ENCODE measurements at places on chromosomes 5 and 9.

DNA sequence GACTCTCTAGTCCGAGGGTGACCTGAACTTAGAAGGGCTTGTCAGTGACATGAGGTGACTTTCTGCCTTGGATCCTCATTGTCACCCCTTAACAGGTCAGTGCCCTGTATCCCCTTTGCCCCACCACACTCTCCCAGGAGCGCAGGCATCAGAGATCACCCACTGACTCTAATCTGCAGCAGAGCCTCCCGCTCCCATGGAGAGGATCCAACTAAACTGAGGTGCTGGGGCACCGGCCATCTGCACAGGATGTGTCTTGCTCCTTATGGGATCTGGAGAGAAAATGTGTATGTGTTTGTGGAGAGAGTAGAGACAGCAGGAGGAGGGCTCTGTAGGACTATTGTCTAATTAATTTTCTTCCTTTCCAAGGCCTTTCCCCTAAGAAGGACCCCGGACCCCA is 213.7 kb downstream of the ROR2 start:
- DNase-seq, result no peak

DNA sequence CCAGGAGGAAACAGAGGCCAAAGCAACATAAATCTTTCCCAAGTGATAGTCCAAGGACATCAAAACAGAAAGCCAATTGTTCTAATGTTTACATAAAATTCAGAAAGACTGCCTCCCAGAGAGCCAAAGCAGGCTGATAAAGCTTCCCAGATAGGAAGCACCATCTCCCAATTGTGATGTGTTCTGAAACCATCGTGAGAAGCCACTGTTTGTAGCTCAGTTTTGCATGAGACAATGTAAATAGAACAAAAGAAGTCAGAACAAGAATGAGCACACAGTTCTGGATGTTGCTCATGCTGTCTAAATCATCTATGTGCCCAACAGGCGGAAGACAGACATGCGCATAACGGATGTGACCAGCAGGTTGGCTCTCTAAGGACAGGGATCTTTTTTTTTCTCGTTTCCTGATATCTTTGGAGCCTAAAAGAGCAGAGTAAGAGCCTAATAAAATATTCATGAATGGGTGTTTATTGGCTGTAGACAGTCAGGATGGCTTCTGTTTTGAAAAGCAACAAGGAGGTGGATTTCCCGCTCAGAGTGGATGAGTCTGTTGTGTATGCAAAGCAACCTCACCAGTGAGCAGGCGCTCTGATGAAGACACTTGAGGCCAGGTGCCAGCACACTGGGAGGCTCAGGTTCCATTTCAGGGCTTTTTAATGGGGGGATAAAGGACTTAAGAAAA is 113.6 kb downstream of the GNA14 start:
- DNase-seq, result peak; percentile 75

- DNase-seq, result peak; percentile 40
These were observed 21.7 kb downstream of the SLC9A3 start for GRCh38 chr5:502325-503079.

DNA sequence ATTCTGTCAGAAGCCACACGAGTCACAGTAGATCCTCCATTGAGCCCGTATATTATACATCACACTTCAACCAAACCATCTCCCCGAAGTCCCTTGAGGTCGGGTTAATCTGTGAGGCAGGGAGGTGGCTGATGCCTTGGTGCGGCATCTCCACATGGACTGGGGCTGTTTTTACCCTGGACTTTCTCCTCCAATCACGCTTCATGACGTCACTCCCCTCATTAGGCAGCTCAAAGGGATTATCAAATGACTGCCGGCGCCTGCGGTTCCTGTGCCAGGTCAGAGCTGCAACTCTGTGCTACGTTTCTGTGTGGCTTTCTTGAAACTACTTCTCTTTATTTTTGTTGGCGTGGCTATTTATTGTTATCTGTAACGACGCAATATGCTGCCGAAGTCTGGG is 53.7 kb downstream of the TMOD1 start:
- no peak for DNase-seq

- no peak for DNase-seq
These were observed 60.6 kb downstream of the HSD17B3 start for GRCh38 chr9:96241391-96241809.

DNA sequence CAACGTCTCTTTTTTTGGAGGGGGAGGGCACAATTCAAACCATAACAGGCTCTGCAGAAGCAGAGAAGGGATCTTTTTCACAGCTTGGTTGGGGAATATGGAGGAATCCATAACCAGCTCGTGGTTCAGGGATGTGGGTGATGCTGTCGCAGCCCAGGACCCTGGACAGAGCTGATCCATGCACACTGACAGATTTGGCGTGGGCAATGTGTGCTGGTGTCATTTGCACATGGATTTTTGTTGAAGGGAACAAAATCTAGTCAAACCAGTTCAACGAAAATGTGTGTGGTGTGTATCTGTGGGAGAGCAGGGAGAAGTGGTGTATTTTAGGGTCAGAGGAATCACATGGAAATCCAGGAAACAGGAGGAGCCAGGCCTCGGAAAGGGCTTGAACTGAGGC is 4.2 kb downstream of the DOCK2 start:
- DNase-seq, result peak; percentile 12

DNA sequence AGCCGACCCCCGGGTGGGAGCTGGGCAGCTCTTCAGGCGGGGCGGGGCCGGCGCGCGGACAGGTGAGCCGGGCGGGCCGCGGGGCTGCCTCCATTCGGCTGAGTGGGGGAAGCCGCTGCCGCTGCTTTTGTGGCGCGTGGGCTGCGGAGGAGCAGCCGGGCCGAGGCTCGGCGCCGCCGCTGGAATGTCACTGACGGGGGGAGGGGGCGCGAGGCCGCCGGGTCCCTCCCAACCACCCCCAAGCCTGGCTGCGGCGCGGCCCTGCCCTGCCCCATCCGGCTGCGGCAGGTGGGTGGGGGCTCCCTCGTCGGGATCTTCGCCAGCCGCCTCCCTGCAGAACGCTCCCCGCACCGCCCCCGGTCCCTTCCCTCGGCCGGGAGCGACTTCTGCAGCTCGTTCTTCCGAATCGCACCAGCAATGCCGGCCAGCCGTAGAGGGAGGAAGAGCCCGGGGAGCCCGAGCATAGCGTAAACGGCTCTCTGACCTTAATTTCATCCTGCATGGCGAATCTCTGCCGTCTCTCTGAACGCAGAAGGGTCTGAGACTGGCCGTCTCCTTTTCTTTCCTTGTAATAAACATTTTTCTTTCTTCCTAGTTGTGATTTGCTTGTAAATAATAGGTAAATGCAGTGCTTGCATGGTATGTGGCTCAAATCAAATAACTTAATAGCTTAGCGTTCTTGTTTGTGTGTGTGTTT is 505 bp downstream of the SPTAN1 start:
- DNase-seq, result peak; percentile 61

DNA sequence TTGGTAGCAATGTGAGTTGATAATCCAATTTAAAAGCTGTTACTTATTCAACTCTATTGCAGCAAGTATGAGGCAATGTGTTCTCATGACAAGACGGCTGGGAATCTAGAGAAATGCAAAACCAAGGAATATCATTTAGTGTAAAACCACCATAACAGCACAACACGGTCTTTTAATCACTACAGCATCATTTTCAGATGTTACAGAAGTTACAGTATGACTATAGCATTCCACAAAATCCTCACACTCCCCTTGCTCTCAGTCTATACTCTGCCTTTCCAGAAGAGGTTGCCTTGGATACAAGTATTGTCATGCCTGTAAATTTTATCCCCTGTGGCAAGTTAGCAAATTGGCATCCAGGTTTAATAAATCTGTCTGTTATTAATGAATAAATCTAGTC is 28.6 kb upstream of the TAS2R1 start:
- no peak for DNase-seq

DNA sequence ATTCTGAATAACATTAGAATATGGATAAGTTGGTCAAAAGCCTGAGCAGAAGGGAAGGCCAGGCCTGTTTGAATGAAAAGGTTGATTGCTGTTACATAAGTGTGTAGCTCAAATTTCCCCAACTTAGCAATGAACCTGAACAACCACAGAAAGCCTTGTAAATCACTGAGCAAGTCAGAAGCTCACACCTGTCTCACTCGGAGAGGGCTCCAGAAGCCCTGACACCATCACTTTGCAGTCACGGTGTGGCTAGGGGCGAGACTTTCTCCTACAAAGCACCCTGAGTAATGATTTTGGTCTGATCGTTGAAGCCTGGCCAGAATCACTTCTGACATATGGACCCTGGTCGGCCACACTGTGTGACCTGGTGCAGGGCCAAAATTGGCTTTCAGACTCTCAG is 62.0 kb downstream of the MTX3 start:
- no peak for DNase-seq

GRCh38 chr5:172686111-172686510 is 45.0 kb downstream of the NEURL1B start:
- no peak for DNase-seq

DNA sequence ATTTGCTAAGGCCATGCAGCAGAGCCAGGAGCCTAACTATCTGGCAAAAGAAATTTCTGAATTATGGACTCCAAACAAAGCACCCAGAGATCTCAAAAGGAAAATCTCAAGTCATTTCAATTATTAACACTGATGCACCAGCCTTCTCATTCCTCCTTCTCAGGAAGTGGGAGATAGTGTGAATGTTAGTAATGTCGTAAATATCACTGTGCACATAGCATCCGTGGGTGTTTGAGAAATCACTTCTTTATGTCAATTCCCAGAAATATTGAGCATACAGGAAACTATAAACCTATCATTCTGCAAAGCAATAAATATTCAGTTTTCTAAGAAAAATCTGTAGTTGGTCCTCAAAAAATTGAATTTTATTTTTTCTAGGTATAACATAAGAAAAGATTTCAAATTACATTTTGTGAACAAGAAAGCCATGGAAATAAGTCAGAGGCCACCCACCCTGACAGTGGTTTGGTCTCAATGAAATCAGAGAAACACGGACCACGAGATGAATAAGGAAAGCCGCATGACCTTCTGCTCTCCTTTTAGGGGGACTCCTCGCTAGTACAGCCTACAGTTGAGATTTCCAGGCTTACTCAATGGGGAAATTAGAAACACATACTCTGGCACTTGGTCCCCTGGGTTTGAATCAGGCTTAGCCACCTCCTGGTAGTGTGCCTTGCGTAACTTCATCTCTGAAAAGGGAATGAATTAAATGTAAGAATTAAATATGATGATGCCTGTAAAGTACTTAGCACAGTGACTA is 120.6 kb downstream of the DIRAS2 start:
- no peak for DNase-seq

DNA sequence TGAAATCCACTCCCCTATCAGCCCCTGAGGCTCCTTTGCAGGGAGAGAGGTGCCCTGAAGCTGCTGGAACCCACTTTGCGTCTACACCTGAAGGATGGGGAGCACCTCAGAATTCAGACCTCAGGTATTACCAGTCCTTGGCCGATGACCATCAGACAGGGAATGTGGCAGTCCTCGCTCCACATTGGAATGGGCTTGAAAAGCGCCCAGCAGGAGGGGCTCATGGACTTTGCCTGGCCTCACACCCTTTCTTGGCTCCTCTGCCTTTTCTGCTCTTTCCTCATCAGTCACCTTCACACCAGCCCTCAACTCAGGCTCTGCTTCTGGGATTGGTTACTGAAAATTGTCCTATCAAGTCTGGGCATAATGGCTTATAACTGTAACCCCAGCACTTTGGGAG is 83.9 kb downstream of the BARX1 start:
- DNase-seq, result peak; percentile 21

- no peak for DNase-seq
These were observed 4.5 kb upstream of the GRHPR start for GRCh38 chr9:37417857-37418618.

DNA sequence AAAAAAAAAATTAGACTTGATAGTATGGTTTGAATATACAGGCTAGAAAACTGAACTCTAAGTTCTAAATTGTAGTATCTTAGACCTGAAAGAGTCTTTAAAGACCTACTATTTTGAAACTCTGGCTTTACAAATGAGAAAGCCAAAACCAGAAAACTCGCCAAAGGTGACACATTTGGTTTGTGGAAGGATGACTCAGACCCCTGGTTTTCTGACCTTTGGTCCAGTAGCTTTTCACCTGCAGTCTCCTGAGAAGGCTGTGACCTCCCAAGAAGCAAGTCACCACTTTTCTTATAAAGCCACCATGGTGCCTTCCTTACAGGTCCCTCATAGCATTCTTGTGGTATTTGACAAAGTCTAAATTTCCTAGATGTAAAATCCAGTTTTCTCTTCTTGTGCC is 102.1 kb upstream of the CEP78 start:
- no peak for DNase-seq

GRCh38 chr5:137831526-137831925 is 36.1 kb upstream of the MYOT start:
- no peak for DNase-seq

DNA sequence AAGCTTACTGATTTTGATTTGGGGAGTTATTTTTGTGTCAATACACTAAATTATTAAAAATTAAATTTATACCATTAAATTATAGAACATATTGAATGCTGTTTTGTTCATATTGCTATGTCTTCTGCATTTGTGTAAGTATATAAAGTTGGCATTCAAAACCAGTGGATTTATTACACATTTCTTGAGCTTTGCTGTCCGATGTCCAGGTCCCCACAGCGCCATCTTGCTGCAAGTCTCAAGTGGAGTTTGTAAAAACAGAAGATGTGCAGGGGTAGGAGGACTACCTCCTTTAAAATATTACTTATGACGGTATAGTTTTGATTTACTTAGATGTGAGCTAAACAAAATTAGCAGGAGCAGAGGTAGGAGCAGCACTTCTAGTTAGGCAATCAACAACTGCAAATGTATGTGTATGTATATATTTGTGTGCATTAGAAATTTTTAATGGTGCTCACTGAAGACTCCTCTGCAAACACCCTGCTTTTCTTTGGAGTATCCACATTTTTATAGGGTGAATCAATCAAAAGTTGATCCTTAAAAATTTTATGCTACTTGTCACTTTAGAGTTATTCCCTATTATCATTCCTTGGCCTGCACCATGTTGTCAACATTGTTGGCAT is 37.4 kb downstream of the CPEB4 start:
- DNase-seq, result peak; percentile 64

DNA sequence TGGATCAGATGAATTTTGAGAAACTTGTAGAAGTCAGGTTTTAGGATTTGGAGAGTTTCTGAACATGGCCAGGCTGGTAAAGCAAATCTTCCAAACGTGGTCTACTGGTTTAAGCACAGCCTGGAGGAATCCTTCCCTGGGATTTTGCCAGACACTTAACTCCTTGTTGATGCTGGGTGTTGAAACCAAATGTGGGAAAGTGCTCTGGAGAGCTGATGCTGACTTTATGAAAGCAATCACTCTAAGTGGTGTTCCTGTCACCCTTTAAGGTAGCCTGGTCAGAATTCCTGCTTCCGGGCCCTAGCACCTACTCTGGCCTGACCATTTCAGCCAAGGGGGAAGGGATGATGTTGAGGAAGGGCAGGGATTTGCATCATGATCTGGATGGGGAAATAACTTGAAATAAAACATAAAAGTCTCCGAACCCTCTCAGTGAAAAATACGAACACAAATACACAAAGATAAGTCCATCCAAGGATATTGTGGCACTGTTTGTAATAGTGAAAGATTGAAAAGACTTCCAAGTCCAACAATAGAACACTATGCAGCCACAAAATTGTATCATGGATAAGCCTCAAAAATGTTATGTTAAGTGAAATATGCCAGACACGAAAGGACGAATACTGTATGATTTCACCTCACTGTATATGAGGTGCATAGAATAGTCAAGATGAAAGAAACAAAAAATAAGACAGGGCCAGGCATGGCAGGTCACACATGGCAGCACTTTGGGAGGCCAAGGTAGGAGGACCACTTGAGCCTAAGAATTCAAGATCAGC is 57.7 kb downstream of the PDE6A start:
- no peak for DNase-seq
